ENCODE measurements at places on chromosomes 4 and X.

DNA sequence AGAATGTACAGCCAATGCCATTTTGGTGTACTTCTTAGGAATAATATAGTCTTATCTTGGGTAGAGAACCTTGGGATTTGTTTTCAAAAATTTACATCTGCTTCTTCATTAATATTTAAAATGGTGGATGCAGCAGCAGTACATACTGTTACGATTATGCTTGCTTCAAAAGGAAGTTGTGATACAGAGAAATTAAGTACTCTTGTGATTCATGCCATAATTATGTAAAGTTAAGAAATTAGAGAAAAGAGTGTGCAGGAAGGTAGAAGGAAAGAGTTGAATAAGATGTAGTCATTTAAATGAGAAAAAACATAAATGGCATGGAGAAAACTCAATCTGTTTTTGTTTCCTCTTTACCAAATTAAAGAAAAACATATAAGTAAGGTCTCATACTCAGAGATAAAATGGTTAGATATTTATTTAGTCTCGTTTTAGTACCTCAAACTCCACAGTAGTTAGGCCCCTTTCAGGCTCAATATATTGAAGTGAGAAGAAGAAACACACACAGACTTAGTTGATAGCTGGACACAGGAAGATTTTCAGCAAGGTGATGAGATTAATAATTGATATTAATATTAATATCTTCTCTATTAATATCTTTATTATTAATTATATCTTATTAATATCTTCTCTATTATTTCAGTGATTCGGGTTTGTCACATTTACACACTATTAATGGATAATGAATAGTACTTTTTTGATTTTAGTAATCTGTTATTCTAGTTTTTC is 70.1 kb upstream of the HPGD start:
- DNase-seq: no peak

DNA sequence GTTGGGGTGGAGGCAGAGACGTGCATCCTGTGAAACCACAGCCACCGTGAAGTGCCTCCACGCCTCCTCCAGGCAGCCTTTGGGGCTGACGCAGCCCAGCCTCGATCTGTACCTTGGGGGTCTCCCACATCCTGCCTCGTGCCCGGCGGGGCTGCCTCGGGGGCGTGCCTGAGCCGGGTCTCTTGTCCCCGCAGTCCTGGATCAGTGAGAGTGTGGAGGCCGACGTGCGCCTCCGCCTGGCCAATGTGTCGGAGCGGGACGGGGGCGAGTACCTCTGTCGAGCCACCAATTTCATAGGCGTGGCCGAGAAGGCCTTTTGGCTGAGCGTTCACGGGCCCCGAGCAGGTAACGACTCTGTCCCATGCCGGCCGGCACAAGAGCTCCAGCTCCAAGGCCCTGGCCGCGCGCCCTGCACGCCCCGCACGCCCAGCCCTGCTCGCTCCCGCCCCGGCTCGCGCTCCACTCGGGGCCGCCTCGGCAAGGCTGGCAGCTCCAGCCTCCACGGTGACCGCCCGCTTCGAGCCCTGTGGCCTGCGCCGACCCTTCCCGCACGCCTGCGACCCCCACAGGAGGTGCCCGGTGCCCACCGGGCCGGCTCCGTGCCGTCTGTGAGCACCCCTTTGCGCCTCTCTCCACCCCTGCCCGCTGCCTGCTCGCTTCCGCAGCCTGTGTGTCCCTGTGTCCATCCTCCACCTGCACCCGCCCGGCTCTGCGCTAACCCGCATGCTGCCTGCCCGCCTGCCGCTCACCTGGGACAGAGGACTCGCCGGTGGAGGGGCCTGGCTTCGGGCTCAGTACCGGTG is 9.8 kb downstream of the FGFR3 start:
- no peak for DNase-seq

- no peak for DNase-seq
Observed at GRCh38 chrX:1002611-1003010, 209.8 kb downstream of the CRLF2 start.

DNA sequence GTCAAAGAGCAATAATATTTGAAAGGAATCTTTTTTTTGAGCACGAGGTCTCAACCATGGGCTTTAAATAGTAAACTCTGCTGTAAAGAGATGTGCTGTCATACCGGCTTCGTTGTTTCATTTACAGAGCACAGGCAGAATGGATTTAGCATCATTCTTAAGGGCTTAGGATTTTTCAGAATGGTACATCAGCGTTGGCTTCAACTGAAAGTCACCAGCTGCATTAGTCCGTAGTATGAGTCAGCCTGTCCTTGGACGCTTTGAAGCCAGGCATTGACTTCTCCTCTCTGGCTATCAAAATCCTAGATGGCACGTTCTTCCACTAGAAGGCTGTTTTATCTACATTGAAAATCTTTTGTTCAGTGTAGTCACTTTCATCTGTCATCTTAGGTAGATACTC is 23.6 kb downstream of the COX18 start:
- no peak for DNase-seq

- no peak for DNase-seq
Observed at GRCh38 chr4:78150543-78150864, 93.4 kb downstream of the FRAS1 start.

- no peak for DNase-seq
Observed at GRCh38 chr4:47536966-47537365, 51.9 kb downstream of the ATP10D start.

DNA sequence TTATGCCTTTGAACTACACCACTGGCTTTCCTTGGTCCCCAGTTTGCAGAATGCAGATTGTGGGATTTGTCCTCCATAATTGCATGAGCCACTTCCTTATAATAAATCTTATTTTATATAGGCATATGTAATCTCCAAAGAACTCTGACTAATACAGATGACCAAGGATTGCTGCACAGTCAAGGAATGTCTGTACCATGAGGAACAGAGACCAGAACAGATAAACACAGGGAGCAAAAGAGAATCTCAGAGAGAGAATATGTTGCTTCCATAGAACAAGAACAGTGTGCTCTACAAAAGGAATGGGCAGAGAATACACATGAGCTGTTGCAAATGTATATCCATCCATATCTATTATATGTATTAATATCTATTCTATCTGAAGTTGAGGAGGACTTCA is 111.1 kb downstream of the ADRA2C start:
- no peak for DNase-seq

DNA sequence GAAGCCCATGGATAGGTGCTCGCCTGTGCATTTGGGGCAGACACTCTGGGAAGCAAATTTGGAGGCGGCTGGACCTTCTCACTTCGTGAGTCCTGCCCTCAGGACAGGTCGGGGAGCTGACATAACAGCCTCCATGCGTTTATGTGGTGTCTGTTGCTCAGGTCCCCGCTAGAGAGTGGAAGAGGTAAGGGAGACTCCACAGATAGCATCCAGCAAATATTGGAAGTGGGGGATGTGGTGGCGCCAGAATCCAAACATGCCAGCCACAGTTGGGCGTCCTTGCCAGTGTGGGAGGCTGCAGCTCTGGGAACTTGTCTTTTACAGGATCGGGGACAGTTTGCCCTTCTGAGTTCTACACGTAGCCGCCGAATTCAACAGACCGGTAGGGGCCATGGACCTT is 47.8 kb downstream of the ZNF182 start:
- DNase-seq: no peak

- no peak for DNase-seq
Observed at GRCh38 chr4:72366601-72367000, 202.4 kb downstream of the ADAMTS3 start.

DNA sequence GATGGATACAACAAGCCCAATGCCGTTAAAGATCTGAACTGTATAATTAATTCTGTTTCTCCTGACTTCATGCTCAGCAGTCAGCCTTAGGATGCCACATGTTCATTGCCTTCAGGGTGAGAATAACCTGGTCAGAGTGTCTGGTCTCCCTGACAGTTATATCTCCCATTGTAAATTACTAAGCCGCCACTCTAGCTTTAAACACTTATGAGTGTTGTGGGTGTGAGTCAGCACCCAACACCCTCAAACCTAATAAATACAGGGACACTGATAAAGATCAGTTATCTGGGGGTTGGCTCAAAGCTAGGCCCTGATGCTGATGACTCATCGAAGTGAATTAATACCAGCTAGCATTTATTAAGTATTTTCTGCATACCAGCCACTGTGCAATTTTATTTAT is 64.9 kb upstream of the DYNLT3 start:
- no peak for DNase-seq

- DNase-seq: no peak
Observed at GRCh38 chr4:71052716-71053115, 59.3 kb downstream of the DCK start.

- no peak for DNase-seq
Observed at GRCh38 chr4:74990276-74990875, 57.5 kb downstream of the PARM1 start.

DNA sequence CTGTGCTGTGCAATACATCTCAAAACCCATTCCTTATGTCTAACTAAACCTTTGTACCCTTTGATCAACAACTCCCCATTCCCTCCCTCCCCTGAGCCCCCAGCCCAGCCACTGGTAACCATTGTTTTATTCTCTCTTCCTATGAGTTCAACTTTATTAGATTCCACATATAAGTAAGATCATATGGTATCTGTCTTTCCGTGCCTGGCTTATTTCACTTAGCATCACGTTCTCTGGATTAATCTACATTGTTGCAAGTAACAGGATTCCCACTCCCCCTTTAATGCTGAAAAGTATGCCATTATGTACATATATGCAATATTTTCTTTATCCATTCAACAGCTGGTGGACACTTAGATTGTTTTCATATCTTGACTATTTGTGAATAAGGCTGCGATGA is 119.4 kb downstream of the RNF150 start:
- no peak for DNase-seq

GRCh38 chr4:130705023-130705422 is 1609.1 kb downstream of the C4orf33 start:
- DNase-seq: no peak

- DNase-seq: no peak
Observed at GRCh38 chr4:135249024-135249423, 1047.4 kb upstream of the PABPC4L start.

GRCh38 chrX:44747969-44748368 is 95.9 kb upstream of the DUSP21 start:
- DNase-seq: no peak

GRCh38 chrX:154840856-154841255 is 6.4 kb upstream of the SMIM9 start:
- peak; percentile 28 for DNase-seq

DNA sequence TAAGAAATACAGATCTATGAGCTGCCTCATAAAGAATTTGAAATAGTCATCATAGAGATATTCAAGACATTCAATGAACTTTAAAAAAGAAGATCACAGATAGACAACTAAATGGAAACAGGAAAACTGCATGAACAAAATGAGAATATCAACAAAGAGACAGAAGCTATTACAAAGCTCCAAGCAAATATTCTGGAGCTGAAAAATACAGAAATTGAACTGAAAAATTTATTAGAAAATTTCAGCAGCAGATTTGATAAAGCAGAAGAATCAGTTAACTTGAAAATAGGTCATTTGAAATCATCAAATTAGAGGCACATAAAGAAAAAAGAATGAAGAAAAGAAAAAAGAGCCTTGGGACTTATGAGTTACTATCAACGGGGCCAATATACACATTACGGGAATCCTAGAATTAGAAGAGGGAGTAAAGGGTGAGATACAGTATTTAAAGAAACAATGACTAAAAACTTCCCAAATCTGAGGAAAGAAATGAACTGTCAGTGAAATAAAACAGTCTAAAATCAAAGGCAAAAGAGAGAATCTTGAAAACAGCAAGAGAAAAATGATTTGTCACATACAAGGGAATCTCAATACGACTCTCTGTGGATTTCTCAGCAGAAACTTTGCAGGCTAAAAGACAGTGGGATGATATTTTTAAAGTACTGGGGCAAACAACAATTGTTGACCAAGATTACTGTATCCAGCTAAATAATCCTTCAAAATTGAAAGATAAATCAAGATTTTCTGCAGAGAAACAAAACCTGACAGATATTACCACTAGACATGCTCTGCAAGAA is 641.6 kb downstream of the ANKRD50 start:
- DNase-seq: no peak

- DNase-seq: peak; percentile 62
Observed at GRCh38 chr4:6873792-6874461, 35.7 kb upstream of the TBC1D14 start.

DNA sequence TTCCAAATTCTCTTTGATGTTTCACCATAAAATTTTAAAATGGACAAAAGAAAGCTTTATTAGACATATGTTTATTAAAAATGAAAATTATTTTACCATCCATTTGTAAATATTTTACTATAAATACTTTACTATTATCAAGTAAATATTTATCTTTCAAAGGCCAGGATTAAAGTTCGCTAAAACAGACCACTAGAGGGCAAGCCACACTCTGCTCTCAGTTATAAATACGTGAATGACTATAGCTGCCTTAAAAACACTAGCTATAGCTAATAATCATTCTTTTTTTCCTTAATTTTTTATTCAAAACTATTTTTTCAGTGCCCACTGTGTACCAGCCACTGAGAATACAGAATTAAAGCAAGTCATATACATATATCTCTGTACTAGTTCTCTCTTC is 38.6 kb downstream of the UNC5C start:
- peak; percentile 38 for DNase-seq

DNA sequence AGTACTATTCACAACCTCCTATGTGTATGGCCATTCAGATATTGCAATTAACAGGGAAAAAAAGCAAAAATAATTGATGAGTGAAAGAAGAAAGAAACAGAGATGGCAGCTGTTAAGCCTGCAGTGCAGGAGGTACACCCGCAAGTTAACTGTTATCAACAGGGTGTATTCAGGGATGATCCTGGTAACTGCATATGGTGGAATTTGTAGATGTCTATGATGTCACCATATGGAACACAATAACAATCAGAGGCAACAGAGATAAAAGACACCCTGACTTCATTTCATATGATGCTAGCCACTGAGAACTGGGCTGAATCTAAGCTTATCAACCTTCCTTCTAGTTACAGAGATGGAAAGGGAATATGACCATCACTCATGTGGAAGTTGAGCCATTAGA is 96.5 kb downstream of the PDGFC start:
- no peak for DNase-seq

GRCh38 chr4:112604589-112604988 is 32.1 kb downstream of the ZGRF1 start:
- DNase-seq: peak; percentile 60

DNA sequence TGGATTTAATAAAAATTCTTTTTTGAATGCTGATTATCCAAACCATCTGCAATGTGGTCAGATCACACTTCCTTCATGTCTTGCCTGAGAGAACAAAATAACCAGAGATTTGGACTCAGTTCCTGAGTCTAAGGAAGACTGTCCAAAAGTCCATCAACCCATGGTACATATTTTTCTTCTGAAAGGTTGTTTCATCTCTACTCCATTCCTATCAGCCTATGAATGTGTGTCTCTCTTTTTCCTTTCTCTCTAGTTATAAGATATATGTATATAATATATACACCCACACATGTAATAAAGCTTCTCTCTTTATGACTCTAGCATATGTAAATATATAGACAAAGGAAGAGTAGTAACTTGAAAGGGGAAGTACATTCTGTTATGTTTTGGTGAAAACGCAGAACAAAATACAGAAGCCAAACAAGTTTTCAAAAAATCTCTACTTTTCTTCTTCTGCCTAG is 226.9 kb downstream of the ARHGAP24 start:
- no peak for DNase-seq

Data from HAP-1 (cell line).